Activated gamma-delta T cell treated with Interleukin-2 at 50 U/mL for 16 hours (primary cell): ENCODE measurements at places on chromosomes 5 and 9.

DNA sequence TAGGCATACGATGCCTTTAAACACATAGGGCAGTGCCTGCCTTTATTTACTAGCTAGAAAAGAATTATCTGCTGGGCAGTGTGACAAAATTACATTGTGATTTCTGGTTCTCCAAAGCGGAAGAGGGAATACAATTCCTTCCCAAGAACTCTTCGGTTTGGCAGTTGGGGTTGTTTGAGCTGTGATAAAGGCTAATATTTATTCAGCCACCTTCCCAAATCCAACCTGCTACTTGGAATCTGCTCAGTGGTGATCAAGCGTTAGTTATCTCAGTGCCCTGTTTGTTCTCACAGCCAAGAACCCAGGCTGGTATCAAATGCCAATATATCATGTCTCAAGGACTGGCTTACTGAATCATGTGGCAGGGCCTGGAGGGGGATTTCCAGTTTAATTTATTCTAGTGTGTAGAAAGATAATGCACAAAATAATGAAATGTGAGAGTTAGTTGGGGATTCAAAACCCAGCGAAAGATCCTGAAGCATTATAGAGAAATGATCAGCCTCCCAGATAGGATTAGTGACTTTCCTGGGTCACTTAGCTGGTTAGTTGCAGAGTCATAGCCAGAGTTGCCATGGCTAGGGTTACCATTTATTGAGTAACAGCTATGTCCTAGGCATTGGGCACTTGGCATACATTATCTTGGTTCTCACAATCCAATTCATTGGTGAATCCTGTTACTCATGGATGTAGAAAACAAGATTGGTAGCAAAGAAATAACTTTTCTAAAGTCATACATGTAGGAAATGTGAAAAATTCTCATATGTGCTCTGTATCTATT lies 457.0 kb upstream of the KLF4 start:
- no peak for DNase-seq

DNA sequence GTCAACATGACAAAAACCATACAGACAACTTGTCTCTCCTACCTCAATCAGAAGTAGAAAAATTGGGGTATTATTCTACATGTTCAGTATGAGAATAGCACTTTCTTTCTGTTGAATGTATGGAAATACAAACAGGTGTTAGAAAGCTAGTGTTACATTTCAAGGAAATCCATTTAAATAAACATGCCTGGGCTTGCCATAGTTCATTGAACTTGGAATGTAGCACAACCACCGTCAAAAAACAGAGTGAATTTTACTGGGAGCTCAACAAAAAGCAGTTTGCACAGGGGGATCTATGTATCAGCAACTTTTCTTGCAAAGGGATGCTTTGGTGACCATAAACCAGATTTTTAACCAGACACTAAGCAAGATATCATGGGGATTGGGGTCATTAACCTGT lies 307.9 kb upstream of the SMARCA2 start:
- no peak for DNase-seq

- no peak for DNase-seq
Observed at GRCh38 chr9:131774636-131775035, 34.8 kb upstream of the RAPGEF1 start.

GRCh38 chr5:178236679-178237078 lies 4.1 kb upstream of the PHYKPL start:
- no peak for DNase-seq

DNA sequence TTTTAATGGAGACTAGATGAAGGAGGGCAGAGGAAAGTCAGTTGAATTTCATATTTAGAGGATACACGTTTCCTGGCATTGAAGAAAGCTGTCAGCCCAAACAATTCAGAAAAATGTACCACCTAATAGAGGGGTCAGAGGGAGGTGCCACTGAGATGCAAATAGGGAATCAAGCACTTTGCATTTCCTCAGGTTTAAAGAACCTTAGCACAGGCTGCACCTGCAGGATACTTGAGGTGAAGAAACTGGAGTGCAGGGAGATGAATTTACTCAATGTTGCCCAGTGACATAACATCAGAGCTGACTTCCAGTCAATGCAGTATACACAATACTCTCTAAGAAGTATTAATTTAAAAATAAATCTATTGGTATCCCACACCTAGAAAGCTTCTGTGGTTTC lies 67.0 kb upstream of the MAST4 start:
- no peak for DNase-seq

GRCh38 chr9:129785866-129786265 lies 17.1 kb upstream of the TOR1B start:
- no peak for DNase-seq

DNA sequence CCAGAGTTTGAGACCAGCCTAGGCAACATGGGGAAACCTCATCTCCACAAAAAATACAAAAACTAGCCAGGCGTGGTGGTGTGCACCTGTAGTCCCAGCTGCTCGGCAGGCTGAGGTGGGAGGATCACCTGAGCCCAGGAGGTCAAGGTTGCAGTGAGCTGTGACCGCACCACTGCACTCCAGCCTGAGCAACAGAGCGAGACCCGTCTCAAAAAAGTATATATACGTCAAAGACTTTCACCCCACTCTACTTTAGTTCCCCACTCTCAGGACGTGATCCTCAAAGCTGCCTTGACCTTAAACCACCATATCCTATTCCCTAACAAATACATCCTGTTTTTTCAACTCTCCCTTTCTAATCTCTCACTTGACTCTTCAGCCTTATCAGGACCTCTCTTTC lies 41.0 kb downstream of the PCDHGC5 start:
- DNase-seq: no peak

- no peak for DNase-seq
Observed at GRCh38 chr5:74575741-74576538, 64.6 kb downstream of the ENC1 start.

GRCh38 chr9:121924700-121925099 lies 168.4 kb downstream of the TTLL11 start:
- no peak for DNase-seq

GRCh38 chr5:172463031-172463430 lies 8.7 kb upstream of the SH3PXD2B start:
- DNase-seq: no peak

DNA sequence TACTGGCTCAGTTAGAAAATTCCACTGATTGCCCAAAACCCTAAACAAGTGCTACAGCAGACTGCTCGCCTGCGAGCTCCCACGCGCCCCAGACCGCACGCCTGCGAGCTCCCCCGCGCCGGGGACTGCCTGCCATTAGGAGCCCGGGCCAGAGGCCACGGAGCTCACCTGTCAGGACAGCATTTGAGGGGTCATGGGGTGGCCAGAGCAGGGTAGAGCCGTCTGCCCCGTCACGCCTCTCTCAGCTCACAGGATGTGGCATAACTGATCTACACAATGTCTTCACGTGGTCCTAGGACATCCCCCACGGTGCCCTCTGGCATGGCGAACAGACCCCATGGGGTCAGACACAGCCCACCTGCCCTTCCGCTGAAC lies 29.1 kb upstream of the LRRC14B start:
- no peak for DNase-seq

DNA sequence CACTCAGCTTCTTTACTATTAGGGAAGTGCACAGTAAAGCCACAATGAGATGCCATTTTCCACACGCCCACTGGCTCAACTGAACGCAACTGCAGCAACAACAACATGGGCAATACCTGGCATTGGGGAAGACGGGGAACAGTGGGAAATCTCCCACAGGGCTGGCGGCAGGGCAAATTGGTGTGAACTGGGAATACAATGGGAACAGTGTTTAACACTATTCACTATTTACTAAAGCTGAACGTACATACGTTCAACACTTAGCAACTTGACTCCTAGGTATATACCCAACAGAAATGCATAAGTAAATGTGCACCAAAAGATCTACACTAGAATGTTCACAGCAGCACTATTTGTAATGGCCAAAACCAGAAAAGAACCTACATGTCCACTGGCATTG lies 14.1 kb downstream of the ZER1 start:
- no peak for DNase-seq

- DNase-seq: no peak
Observed at GRCh38 chr5:160378330-160378729, 7.9 kb upstream of the C1QTNF2 start.

- DNase-seq: no peak
Observed at GRCh38 chr9:13778631-13779030, 499.1 kb upstream of the MPDZ start.

- DNase-seq: no peak
Observed at GRCh38 chr5:52786391-52786790, 1.3 kb upstream of the ITGA1 start.

DNA sequence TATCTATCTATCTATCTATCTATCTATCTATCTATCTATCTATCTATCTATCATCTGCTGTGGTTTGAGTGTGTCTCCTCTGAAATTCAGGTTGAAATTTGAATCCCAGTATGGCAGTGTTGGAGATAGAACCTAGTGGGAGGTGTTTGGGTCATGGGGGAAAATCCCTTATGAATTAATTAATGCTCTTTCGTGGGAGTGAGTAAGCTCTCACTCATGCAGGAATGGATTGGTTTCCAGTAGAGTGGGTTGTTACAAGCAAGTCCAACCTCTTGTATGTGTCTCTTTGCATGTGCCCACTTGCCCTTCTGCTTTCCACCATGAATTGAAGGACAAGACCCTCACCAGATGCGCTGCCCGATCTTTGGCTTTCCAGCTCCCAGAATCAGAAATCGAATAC lies 113.0 kb downstream of the ANXA1 start:
- no peak for DNase-seq

- DNase-seq: no peak
Observed at GRCh38 chr5:170576602-170577535, 73.0 kb downstream of the KCNIP1 start.

GRCh38 chr5:168947212-168947868 lies 353.6 kb downstream of the SLIT3 start:
- DNase-seq: no peak

DNA sequence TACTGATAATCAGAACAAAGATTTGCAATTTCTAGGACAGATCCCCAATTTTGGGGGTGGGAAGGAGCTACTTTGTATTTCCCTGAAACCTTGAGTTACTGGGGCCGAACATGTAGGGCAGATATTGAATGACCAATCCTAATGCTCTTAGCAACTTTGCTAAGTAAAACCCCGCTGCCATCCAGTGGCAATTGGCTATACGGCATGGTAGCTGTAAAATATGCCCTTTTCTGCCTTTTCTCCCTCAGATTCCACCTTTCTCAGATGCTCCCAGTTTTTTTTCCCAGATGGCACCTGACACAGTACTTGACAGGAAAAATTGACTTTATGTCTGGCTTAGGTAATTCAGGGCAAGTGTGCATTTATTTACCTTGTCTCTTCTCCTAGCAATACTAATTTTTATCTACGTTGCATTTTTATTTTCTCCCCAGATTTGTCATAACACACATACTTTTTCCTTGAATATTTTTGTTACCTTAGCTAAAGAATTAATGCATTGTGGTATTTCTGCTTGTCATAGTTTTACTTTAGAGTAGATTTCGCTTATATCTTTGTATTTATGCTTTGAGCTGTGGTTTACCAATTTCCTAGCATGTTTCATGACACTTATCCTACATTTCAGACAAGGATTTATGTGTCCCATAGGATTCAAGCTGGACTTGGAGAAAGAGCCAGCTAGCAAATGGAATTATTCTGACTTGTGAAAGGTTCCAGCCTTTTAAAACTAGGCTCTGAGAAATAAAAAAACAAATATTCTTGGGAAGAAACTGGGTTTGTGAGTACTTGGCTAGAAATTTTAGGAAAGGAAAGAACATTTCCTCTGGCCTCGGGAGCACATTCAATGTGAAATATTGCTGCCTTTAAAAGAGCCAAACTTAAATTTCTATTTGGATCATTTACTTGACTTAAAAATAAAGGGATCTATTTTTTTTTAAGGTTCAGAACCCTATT lies 37.4 kb downstream of the PIK3R1 start:
- DNase-seq: peak; percentile 36

DNA sequence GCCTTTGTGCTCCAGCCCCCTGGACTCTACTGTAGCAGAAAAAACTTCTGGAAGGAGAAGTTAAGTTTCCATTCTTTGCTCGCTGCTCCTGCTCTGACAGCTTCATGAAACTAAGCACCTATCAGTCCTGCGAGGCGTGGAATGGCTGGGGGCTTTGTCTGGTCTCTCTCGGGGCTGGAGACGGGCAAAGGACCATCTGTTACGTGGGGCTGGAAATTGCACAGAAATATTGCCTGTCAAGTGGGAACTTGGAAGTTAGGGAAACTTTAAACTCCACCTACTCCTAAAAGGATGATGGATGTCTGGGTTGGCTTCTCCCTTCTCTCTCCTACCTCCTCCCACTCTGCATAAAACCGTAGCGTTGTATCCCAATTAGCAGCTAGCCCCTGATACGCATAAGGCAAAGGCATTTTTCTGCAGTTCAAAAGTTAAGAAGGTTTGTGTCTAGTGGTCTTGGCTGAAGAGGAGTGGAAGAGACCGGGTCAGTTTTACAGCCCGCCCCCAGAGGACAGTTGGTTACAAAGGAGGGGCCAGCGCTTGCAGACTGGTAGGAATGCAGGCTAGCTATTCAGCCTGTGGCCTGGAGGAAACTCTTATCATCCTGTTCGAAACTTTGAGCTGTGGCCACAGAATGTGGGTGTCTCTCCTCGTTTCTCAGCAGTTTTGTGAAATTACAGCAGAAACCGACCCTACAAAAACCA lies 1.3 kb downstream of the FBXL7 start:
- no peak for DNase-seq

- DNase-seq: no peak
Observed at GRCh38 chr5:40405230-40405629, 274.5 kb upstream of the PTGER4 start.

DNA sequence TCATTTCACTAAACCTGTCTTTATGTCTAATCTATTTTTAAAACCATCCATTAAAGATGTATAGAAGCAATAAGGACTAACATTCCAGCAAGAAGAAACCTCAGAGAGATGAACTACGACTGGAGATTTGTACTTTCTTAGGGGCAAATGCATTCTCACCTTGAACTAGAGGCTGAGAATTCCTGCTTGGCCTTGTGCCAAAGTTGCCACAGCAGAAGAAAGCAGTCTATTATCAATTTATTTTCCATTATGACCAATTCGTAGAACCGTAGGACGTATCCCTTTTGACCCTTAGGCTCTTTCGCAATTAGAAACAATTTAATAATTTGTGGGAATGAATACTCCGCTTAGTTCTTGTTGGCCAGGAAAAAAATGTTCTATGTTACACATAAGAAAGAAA lies 1647.4 kb upstream of the CDH9 start:
- no peak for DNase-seq

DNA sequence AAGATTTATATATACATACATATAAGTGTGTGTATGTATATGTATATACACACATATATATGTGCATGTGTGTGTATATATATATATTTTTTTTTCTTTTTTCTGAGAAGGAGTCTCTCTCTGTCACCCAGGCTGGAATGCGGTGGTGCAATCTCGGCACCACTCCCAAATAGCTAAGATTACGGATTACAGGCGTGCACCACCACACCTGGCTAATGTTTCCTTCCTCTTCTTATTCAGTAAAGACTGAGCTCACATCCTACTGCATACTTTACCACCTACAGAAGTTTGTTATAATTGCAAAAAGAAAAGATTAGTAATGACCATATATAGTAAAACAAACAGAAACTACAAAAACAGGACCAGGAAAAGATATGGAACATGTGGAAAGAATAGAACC lies 23.1 kb upstream of the ZNF354B start:
- DNase-seq: no peak

GRCh38 chr5:173324115-173325001 lies 3.9 kb downstream of the STC2 start:
- DNase-seq: no peak

- no peak for DNase-seq
Observed at GRCh38 chr5:6675784-6676491, 37.3 kb upstream of the TENT4A start.
